ENCODE measurements at places on chromosomes 1 and 21.

DNA sequence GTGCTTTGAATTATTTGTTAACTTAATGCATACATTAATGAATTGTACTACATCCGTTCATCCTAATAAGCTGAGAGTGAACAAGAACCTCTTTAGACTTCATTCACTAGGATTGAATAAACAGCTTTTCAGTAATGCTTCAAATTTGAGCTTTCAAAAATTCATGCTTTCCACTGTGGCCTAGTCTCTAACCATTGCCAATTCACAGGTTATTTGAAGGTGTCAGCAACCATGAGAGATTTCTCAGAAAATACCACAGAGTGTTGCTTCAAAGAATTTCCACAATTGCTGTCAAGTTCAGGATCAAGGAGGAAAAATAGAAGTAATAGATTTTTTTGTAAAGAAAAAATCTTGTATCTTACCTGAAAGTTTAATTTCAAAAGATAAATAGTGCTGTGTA lies 72.7 kb downstream of the AK5 start:
- no peak for DNase-seq

- DNase-seq, result no peak
These were observed 25.3 kb upstream of the OVAAL start for GRCh38 chr1:180533266-180533987.

DNA sequence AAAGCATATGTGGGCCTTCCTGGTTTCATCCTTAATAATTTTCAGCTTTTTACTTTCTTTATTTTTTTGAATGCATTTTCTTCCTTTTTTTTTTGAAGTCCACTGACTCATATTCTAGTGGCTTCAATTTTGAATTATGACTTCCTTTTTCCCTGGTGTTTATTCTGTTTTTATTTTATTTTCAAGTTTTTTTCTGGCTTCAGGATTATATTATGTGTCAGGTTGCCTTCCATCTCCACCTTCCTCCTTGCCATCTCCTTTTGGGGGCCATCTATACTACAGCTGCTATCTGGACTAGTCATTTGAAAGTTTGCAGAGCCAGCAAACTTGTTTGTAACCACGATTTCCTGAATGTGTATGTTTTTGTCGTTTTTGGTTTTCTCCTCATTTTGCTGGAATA lies 117.6 kb downstream of the LEPR start:
- no peak for DNase-seq

GRCh38 chr1:30478283-30478682 lies 245.1 kb downstream of the MATN1 start:
- DNase-seq, result no peak

- no peak for DNase-seq
These were observed 296 bp upstream of the RNPEP start for GRCh38 chr1:201982082-201982622.

DNA sequence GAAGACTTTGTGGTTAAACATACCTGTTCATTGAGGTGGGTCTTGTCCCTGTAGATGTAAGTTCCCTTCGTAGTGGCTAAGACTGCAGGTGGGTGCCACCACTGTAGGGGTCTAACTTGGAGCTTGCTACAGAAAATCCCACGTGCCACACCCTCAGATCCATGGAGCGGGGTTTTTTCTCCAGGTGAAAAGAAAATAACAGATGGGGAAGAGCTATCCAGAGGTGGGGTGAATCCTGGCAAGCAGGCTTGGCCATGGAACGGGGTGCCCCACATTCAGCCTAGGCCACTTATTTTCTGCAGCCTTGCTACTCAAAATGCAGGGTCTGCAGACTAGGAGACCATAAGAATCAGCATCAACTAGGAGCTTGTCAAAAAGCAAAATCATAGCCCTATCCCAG lies 24.0 kb downstream of the EXOC8 start:
- no peak for DNase-seq

DNA sequence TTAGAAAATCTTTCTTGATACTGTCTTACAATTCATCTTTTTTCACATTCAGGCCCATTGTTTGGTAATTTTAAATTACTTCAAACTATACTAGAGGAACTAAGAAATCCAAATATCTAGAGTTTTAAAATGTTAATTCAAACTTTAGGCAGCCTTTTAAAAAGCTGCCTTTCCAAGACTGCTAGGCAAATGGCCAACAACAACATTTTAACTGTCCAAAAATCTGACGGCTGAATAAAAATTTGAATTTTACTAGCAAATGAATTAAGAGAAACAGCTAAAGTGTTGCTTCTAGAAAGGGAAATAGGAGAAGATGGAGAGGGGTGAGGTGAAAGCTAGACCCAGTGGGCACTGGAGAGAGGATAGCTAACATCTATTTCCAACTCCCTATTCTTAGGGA lies 17.2 kb downstream of the DPYD start:
- DNase-seq, result no peak

DNA sequence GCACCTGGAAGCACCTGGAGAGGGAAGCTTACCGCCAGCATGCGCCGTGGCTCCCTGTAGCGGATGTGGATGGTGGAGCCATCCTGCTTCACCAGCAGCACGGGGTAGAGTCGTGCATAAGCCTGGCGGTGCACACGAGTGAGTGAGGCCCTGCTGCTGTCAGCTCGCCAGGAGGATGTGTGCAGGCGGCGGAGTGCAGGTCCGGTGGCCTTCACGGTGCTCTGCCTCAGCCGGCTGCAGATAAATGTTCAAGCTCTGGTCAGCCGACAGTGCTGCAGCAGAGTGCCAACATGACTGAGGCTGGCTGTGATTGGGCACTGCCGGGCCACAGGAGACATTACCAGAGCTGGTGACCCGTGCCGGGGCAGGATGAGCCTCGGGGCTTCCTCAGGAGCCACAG lies 1.5 kb downstream of the MRPL55 start:
- no peak for DNase-seq

DNA sequence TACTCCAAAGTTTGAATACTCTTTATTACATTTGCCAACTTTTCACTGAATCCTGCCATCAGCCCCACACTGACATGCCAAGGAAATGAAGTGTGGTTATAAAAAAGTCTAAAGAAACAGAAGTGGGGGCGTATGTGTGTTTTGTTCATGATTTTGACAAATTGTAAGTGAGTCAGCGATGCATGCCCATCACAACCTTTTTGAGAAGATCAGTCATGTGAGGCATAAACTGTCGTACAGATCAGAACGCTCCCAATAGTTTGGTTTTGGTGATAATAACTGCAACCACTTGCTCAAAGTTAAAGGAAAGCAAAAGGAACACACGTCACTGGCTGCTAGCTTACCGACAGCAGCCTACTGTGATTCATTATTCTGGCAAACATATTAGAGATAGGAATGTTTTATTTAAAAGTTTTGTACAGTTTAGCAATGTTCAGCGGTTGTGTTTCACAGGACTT lies 95.6 kb downstream of the RGS2 start:
- no peak for DNase-seq

- DNase-seq, result no peak
These were observed 127.5 kb downstream of the RHOU start for GRCh38 chr1:228862542-228863505.

Data from cortex of kidney (tissue), 1 donor.